ENCODE measurements at places on chromosomes 5 and 9.

- no peak for DNase-seq
Measured at GRCh38 chr9:92600462-92601261, 64.9 kb upstream of the ECM2 start.

DNA sequence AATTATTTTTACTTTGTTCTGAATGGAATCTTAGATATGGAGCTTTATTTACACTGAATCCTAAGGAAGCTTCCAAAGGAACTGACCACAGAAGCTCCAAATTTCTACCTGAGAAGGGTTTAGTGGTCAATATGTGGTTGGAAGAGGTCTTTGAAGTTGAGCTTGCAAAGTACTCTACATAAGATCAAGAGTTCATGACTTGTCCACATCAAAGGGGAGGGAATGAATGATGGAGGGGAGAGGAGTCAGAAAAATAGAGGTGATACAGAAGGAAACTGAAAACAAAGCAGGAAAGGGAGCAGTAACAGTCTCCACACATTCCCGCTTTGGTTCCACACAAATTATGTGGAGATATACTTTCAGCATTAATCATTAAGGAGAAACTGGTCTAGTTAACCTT, 450.9 kb downstream of the HINT1 start:
- DNase-seq = no peak

DNA sequence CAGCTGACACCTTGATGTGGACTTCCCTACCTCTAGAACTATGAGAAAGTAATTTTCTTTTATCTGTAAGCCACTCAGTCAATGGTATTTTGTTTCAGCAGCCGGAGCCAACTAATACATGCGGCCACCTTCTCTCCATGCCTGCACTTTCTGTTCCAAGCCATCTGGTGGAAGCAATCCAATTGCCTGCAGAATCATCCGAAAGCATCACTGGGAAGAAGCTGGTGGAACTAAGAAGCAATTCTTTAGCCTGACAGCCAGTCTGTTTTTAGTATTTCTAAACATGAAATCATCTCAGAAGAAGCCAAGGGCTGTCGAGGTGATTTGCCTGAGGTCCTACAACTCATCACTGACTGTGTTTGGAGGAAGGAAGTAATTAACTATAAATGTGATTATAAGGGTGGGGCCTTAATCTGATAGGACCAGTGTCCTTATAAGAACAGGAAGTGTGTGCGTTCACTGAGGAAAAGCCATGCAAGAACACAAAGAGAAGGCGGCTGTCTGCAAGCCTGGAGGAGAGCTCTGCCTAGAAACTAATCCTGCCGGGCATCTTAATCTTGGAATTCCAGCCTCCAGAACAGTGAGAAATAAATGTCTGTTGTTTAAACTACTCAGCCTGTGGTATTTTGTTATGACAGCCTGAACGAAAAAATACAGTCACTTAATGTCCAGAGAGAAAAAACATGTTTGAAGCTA, 49.1 kb downstream of the NXNL2 start:
- DNase-seq = no peak

DNA sequence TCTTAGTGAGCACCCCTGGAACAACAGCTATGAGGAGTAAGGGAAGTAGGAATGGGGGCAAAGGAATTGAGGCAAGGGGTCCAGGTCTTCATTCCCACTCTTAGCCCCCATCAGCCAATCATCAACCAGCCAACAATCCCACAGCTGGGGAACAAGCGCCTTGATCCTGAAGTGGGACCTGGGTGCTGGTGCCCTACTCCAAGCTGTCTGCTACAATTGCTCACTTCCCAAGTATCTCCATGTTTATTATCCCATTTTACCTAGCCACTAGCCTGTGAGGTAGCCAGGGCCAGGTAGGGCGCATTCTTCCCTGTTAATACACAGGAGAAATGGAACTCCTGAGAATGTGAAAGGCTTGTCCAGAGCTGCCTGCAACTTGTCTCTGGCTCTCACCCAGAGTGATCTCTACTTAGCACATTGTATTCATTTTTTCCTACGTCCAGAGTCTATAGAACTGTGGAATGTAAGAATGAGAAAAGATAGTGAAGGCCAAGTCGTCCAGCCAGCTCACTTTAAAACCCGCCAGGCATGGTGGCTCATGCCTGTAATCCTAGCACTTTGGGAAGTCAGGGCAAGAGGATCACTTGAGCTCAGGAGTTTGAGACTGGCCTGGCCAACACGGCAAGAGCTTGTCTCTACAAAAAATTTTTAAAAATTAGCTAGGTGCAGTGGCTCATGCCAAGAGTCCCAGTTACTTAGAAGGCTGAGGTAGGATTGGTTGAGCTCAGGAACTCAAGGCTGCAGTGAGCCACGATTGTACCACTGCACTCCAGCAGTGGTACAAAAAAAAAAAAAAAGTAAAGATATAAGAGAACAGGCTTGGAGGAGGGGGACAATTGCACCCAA, 6.2 kb upstream of the DNAJC18 start:
- DNase-seq = no peak

- DNase-seq = no peak
Measured at GRCh38 chr5:102418531-102418930, 80.3 kb downstream of the SLCO6A1 start.

DNA sequence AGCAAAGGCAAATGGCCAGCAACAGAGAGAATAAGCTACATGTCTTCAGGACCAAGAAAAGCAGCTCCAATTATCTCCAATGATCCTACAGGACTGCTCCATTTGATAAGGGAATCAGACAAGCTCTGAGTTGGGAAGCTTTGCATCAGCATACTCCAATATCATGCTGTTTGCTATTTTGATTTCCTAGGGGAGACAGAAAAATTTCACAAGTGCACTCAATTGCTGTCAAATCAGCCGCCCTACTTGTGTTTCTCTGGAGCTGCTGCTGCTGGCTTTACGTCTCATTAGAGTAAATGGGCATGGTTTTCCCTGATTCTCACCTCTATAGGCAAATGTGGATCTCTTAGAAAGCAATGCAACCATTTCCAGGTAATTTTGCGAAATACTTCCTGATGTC, 201.7 kb downstream of the PRELID2 start:
- no peak for DNase-seq
